ENCODE measurements at places on chromosomes 12 and 14.
A peak's percentile ranks its signal among the peaks of the same experiment; 100 is the strongest.

DNA sequence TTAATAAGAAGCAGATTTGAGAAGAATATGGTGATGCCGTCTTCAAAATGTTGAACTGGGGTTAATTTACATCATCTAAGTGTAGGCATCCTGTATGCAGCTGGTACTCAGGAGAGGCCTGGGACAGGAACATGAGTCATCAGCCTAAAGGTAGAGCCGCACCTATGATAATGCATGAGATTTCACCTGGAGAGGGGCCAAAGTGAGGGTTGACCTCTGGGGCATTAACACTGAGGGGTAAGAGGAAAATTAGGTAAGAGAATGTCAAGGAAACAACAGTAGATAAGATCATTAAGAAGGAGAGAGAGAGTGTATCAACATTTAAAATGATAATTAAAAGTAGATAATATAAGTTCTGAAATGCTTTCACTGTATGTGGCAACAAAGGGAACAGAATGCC, 20.2 kb upstream of the SSTR1 start:
- DNase-seq: no peak

- no peak for DNase-seq
Measured at GRCh38 chr14:80215756-80216581, 4.7 kb upstream of the DIO2 start.

DNA sequence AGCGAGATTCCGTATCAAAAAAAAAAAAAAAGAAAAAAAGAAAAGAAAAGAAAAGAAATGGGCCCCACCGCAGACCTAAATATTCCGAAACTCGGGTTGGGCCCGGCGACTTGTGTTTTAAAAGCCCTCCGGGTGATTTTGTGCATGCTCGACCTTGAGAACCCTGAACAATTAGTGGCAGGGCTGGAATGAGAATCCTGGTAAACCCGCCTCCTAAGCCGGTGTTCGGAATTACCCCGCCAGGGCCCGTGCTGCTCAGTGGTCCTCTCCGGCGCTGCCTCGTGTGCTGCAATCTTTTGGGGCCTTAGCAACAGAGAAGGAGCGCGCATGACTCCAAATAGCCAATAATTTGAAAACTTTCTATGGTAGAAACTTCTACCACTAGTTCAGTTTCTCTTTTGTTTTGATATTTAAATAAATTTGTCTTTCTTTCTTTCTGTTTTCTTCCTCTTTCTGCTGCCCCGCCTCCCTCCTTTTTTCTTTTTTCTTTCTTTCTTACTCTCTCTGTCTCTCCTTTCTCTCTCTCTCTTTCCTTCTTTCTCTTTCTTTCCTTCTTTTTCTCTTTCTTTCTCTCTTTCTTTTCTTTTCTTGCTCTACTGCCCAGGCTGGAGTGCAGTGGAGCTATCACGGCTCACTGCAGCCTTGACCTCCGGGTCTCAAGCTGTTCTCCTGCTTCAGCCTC, 1.5 kb upstream of the GALNT6 start:
- peak; percentile 74 for DNase-seq

DNA sequence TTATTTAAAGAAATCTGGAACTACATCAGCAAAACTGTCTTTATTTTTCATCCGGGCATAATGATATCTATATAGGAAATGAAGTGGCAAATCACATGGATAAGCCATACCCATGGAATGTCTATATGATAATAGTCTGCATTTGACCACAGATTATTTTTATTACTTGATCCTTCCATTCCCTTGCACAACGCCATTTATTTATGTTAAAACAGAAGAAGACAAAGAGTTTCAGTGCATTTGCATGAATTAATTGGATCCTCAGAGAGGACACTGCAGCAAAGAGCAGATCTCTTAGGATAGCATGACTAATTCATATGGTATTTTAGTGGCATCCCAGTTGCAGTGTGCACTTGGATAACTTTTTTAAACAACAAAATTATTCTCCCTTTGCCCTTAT, 345.0 kb downstream of the CCDC91 start:
- no peak for DNase-seq

GRCh38 chr12:47808050-47808449, 11.7 kb downstream of the HDAC7 start:
- DNase-seq: peak; percentile 95

DNA sequence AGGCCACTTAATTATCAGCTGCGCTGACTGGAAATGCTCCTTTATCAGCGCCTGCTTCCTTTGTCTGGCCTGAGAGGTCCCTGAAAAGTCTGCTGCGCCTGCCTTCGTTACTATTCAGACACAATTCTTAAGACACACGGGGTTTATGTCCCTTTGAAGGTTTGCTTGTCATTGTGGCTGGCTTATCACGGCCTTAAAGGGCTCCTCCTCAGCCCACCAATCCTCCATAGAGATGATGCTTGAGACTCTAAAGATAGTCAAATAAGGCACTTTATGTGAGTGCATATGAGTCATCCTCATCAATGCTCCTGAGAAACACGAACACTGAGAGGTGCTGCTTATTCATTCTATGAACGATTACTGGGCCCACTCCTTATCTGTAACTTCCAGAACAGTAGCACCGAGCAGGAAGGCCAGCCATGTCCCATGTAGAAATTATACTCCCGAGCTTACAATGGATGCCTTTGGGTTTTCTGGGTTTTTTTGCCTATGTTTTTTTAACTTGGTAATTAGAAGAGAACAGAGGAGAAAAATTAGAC, 1268.2 kb upstream of the TMEM132C start:
- no peak for DNase-seq

DNA sequence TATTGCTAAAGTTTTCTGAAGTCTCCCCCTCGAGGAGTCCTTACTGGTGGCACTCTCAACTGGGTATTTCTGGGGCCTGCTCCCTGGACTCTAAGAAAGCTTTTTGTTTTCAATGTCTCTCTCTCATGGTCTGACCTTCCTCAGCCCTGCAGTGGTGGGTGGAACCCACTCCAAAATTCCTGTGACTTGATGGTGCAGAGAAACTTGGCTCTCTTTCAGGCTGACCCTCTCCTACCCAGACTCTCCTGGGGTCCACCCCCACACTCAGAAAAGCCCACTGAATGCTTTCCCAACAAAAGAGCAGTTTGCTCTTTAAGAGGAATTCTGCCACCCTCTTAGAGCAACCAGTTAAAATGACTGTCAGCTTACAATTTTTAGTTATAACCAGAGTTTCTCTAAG, 967 bp upstream of the PTCSC3 start:
- DNase-seq: no peak

DNA sequence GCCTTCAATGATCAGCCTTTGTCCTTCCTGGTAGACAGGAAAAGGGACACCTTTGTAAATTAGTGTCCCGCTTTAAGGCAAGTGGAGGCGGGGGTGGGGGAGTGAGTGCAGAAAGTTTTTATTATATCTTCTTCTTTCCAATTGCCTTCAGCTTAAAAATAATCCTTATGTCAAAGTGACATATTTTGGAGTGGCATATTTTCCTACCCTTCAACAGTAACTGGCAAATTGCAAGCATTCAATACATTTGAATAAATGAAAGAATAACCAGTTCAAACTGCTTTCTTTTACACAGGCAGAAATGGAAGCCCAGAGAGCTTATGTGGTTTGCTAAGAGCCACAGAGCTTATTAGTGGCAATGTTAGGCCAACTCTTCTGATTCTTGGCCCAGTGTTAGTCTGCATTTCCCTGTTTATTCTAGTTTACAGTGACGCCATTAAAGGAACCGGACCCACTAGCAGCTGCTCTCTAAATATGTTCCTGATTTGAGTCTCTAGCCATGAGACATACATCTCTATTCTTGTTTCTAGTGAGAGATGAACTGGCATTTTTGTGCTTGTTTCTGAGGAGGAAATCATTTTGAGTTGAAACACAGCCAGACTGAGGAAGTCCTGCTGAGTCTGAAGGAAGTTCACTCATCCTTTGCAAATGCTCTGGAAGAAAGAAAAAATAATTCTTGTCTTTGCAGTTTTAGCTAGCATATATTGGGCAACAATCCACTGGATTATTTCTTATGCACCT, 468.7 kb downstream of the NOVA1 start:
- no peak for DNase-seq
